Activated CD8-positive, alpha-beta memory T cell treated with anti-CD3 and anti-CD28 coated beads, Interleukin-2, amount 10 ng/mL, durations not matched to agents 7 days and 5 days (primary cell): ENCODE measurements at places on chromosomes 12 and 14.

- no peak for DNase-seq
These were observed 87.1 kb upstream of the PLEKHG7 start for GRCh38 chr12:92615703-92616102.

- no peak for DNase-seq
These were observed 15.0 kb downstream of the BAG5 start for GRCh38 chr14:103547455-103547940.

GRCh38 chr12:124786061-124786964 is 77.4 kb downstream of the SCARB1 start:
- DNase-seq, result no peak

DNA sequence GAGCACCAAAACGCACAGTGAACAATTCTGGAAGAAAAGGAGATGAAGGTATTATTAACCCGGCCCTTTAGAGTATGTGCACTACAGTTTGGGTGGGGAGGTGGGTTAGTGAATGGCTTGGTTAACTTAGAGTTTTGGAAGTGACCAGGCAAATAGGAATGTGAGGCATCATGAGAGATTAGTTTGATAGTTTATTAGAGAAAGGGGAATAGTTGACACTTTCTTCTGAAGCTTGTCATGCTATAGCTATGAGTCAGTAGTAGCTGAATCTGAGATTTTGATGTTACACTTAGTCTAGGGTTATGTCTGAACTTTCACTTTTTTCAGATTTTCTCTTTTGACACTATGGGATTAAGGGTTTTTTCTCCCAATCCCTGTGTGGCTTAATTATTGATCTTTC is 567.2 kb downstream of the SNAPC1 start:
- no peak for DNase-seq

GRCh38 chr14:97441740-97442362 is 644.7 kb downstream of the VRK1 start:
- DNase-seq, result no peak

GRCh38 chr12:34625116-34625515 is 602.8 kb downstream of the ALG10 start:
- no peak for DNase-seq

- DNase-seq, result no peak
These were observed 274.9 kb upstream of the MGAT4C start for GRCh38 chr12:86530996-86531655.

DNA sequence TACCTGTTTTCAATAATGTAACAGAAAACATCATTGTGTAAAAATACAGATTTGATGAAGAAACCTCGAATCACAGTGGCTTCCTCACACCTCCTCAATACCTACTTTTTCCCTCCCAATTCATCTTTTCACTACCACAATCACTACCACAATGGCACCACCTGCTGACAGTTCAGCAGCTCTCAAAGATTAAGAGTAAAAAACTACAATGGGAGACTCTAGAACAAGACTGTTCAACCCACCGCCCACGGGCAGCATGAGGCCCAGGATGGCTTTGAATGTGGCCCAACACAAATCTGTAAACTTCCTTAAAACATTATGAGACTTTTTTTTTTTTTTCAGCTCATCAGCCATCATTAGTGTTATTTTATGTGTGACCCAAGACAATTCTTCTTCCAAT is 15.2 kb downstream of the MED6 start:
- DNase-seq, result no peak

- no peak for DNase-seq
These were observed 581 bp downstream of the PITPNM2 start for GRCh38 chr12:123150275-123150743.

DNA sequence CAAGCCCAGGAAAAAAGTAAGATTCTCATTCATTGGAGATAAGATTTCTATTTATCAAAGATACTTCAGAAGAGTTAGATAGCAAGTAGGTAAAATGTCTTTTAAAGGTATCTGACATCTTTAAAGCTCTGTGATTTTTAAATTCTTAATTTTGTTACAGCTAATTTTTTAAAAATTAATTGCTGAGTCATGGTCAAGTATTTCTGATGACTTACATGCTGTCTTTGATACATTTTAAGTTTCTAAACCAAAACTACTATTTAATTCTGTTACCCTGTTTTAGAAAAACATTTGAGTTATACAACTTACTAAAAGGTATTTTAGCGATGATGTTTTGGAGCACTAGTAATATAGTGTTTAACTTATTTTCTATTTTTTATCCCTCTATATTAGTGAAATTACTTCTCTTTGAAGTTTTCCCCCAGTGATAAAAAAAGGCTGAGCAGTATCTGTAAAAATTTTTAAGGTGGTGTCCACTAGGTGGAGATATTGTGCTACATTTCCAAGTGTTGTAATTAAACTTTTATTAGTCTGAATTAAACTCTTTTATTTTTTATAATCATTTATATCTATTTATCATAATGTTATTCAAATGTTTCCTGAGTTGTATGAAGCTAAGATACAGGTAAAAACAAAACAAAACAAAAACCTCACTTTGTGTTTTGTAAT is 11.5 kb downstream of the ALG10 start:
- DNase-seq, result no peak

DNA sequence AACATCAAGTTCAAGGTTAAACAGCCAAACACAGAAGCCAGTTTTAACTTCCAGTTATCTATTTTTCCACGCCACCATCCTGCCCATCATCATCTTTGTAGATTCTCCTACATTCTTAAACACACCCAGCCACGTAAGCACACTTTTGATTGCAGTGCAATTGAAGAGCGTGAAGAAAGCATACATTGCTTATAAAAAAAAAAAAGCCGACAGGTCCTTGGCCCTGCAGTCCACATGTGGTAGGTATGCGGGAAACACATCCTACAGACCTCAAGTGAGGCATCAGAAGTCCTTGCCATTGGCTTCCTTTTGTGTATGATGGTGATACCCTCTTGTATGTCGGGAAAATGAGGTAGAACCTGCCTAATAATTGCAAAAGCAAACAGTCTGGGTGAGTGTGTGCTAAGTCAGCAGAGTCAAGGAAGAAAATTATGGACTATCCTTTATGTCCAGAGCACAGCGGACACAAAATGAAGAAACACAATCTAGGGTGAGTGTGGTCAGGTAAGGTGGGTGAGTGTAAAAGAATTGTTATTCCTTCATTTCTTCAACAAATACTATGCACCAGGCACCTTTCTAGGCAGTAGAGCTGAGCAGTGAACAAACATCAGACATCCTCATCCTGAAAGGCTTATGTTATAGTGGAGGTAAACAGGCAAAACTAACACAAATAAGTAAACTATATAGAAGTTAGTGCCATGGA is 51.5 kb downstream of the EID3 start:
- no peak for DNase-seq

DNA sequence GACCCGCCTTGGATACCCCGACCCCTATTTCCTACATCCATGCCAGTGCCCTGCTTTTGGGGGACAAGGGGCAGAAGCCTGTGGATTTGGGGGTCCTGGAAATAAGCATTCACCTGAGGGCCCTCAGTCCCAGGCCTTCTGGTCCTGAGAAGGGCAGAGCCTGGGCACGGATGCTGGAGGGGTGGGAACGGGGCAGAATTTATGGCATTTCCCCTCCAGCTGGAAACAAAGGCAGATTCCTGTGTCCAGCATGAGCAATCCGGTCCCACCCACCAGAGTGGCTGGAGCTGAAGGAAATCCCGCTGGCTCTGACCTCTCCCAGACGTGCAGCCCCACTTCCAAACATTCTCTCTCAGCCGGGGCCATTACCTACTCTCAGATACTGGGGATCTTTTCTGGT is 9.3 kb downstream of the ANKRD33 start:
- DNase-seq, result no peak

GRCh38 chr12:62767946-62768345 is 167.0 kb downstream of the PPM1H start:
- peak; percentile 43 for DNase-seq

GRCh38 chr12:18798535-18799361 is 60.8 kb downstream of the CAPZA3 start:
- no peak for DNase-seq

- DNase-seq, result no peak
These were observed 4.3 kb downstream of the NAP1L1 start for GRCh38 chr12:76080017-76080728.

DNA sequence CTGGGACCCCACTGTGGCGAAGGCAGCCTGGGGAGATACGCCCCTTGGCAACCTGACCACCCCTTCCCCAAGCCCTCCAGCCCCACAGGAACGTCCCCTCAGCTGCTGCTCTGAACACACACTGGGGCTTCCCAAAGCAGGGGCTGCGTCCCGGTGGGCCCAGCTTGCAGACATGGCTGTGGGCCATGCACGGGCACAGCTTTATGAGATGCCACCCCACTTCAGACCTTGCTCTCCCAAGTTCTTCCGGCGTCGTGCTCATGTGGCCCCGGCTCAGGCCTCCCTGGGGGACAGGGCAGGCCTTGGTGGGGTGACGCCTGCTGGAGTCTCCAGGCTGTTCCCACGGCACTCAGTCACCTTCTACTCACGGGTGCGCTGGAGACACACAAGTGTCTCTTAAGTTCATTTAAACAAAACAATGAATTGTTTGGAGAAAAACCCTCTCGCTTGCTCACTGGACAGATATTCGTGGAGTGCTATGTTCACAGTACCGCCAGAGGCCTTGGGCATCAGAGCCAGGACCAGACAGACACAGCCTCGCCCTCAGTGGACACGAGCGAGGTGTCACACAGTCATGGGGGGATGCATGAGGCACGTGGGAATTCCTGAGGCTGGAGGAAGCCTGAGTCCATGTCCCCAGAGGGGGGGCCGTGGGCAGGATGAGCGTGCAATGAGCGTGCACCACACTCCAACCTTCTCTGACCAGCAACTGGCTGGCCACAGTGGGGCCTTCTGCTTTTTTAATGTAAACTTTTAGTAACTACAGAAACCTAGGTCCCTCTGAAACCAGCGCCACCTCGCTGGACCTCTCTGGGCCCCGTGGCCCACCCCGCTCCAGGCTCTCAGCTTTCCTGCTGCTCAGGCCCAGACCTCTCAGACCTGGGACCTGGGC is 4.3 kb downstream of the GALNT9 start:
- DNase-seq, result no peak

GRCh38 chr14:64541972-64542835 is 1.7 kb downstream of the HSPA2 start:
- no peak for DNase-seq

GRCh38 chr12:69879007-69879960 is 54.3 kb downstream of the MYRFL start:
- peak; percentile 74 for DNase-seq

- no peak for DNase-seq
These were observed 1552.1 kb upstream of the SEL1L start for GRCh38 chr14:83085725-83086124.

- DNase-seq, result no peak
These were observed 89.7 kb downstream of the PPP2R5E start for GRCh38 chr14:63453443-63453936.

GRCh38 chr12:49261721-49262120 is 3.2 kb upstream of the TUBA1C start:
- no peak for DNase-seq

DNA sequence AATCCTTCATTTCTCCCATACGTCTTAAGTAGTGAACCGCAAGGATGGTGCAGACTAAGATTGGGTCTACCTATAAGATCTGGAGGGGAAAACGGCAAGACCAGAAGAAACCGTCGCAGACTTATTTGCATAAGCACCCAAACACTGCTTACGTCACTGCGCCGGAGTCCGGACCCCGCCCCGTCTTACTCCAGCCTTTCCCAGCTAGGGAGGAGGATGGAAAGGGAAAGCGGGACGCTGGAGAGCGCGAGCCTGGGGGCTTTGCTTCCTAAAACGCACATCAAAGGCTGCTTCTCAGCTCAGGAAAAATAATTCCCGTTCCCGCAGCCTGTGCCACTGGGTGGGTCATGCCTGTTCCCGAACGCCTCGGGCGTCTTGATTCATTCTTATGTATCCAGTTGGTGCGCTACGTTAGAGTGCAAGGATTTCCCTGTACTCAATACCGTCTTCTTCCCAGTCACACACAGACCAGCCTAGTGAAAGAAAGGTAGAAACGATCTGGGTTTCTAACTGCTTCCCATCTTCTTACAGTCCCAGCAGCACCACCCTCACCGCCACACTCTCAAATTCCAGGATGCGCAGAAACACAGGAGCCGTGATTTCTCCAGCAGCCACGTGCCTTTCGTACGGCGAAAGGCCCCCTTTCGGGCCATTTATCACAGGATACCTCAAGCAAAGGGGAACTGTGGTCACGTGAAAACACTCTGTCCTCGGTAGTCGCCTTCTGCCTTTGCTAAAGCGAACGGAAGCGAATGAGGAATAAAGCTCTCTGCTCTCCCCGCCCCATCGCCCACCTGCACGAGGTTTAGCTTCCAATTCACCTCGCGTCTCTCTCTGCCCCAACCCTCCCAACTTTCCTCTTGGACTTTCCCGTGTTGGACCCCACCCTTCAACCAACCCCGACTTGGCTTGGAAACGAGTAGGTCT is 1.1 kb downstream of the SLC6A15 start:
- no peak for DNase-seq

- DNase-seq, result no peak
These were observed 47.6 kb downstream of the CPM start for GRCh38 chr12:68885381-68885780.

DNA sequence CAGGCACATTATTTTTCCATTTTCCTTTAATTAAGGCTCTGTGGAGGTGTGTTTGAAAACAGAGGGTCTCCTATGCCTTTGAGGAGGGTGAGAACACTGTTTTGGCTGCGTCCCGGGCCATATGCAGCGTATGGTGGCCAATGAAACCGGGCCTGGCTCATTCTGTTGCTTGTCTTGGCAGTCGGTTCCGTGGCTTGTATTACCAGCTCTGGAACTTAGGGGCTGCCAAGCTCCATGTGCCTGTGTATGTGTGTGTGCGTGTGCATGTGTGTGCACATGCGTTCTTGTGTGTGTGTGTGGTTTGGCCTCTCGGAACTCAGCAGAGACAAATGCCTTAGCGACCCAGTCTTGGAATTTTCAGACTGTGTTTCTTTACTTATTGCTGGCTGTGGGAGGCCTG is 2.7 kb downstream of the JDP2 start:
- no peak for DNase-seq

GRCh38 chr14:59638885-59639284 is 62.3 kb upstream of the CCDC175 start:
- no peak for DNase-seq

GRCh38 chr12:130491421-130492357 is 154.0 kb downstream of the PIWIL1 start:
- no peak for DNase-seq

GRCh38 chr12:103626498-103626897 is 39.4 kb downstream of the STAB2 start:
- DNase-seq, result no peak

DNA sequence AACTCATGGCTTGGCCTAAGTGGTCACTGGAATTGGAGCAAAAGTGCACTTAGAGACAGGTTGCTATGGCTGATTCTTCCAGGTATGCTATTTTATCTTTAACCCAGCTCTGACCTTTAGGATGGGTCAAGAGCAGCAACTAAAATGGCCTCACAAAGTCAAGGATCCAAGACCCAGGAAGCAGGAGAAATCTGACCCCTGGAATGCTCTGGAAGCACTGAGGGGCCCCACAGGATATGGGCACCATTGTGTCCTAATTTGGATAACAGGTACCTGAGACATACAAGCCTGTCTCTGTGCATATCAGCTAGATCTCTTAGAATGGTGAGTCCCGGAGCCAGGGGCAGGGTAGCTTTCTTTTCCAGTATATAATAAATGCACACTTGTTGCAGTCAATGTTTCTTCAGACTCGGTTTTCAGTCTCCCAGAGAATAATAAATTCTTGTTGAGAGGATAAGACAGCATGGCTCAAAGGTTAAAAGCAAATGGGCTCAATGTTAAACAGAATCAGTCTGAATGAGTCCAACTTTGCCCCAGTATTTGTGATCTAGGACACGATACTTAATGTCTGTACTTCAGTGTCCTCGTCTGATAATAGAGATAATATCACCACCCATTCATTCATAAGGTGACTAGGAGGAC is 29.3 kb upstream of the TMCC3 start:
- DNase-seq, result no peak
